Stimulated activated CD4-positive, alpha-beta T cell treated with anti-CD3 and anti-CD28 coated beads, Interleukin-4, amount 100 ng/mL, for 48 hours (primary cell): ENCODE measurements at places on chromosomes 12 and 14.

DNA sequence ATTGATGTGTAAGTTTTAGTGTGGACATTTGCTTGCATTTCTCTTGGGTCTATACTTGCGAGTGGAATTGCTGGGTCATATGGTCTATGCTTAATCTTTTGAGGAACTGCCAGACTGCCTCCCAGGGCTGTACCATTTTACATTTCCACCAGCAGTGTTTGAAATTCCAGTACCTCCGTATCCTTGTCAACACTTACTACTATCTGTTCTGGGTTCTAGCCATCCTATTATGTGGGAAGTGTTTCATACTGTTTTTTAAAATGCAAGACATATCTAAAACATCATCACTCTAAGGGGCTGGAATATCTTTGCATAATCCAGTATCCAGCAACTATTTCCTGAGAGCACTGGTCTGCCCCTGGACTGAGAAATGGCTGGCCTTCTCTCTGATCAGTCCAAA, 80.2 kb upstream of the RIN3 start:
- no peak for DNase-seq

GRCh38 chr14:101134851-101135433, 231.4 kb upstream of the RTL1 start:
- no peak for DNase-seq

- no peak for DNase-seq
Measured at GRCh38 chr12:4281173-4281654, 7.7 kb downstream of the CCND2 start.

GRCh38 chr12:120962532-120963020, 15.8 kb upstream of the HNF1A start:
- DNase-seq, result no peak

DNA sequence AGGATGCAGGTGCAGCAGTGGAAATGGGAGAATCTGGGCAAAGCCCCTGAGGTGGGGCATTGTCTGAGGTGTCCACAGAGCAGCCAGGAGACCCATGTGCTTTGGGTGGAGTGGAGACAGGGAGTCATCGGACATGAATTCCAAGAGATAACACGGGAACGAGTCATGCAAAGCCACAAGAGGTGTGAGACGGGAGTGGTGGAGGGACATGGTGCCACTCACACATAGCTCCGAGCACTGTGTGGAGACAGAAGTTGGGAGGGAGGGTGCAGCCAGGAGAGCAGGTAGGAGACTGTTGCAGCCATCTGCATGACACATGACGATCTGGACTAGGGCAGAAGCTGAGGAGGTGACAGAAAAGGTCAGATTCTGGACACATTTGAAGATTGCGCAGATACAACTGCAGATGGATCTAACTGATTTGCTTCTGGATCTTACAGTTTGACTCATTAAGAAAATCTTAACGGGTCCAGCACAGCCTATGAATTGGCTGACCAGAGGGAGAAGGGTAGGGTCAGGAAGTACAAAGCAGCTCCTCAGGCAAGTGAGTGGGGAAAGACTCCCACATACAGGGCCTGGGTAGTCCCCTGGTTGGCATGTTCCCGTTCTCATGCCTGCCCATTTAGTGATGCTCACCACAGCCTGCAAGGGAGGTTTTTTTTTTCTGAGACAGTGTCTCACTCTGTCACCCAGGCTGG, 379.8 kb downstream of the FUT8 start:
- DNase-seq, result no peak
